ENCODE measurements at places on chromosomes 3 and 15. TPM values are rescaled to one million over a fixed set of nuclear protein-coding genes. Genes with fewer than 3 reads are reported as not detected.

DNA sequence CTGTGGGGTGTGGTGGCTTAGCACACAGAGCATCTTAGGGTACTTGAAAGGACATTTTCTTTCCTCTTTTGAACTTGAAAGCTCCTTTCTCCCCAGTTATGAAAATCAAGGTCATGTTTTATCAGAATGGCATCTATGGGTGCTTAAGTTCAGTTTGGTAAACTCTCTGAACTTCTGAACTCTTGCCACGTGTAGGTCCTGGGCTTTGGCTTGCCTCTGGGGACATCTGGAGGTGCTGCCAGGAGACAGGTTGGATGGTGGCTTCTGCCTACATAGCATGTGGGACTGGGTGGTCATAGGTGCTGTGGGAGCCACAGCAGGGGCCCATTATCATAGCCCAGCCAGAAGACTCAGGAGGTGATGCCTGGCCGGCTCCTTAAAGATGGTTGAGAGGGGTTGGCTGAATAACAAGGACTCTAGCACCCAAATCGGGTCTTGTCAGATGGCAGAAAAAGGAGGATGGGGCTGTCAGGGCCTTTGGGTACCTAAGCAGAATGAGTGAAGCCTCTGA is 15.6 kb downstream of the GHRL start:
- DNase-seq = no peak

GRCh38 chr15:63909819-63910437 is 76.2 kb upstream of the HERC1 start:
- peak; percentile 74 for DNase-seq

DNA sequence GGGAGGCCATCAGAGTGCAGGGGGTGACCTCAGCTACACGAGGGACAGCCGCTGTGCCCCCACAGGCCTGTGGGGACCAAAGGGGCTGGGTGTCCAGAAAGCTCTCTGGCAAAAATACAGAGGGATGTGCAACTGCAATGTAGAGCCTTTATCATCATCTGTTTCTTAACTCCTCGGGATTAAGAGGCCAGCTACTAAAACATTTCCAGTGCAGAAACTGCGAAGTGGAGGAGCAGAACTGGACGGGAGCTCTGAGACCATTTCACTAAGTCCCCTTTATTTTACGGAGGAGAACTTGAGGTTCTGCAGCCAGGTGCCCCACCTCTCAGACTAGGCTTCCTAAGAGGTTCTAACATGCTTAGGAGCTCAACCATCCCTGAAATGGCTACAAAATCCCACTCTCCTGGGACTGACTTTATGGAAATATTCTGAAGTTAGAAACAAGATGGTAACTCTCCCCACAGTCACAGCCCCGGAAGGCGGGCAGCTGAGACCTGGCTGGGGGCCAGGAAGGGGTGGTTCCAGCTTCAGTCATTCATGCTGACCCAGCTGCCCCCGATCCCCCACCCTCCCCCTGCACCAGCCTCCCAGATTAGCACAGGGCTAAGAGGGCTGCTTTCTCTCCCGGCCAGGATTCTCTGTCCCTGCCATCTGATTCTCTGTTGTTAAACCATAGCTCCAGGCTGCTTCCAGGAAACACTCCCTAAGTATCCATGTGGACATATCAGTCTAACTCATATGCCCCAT is 40.3 kb downstream of the UMPS start:
- DNase-seq = peak; percentile 84

- peak; percentile 49 for DNase-seq
These were observed 89.4 kb downstream of the LSM3 start for GRCh38 chr3:14267976-14268375.

Gene DUOXA2
- total RNA-seq = not detected

Gene HGD
- total RNA-seq = not detected

Gene AGTR1
- total RNA-seq = 0.10 TPM

Gene EPHA6
- not detected for total RNA-seq

Gene USP4
- total RNA-seq = 14.5 TPM

Data from RPMI7951 (cell line).